ENCODE measurements at places on chromosomes 11 and 22. TPM values are rescaled to one million over a fixed set of nuclear protein-coding genes. Genes with fewer than 3 reads are reported as not detected.

PISD gene
- total RNA-seq = 35.3 TPM

TIGD3 gene
- under 0.01 TPM for total RNA-seq

CNTF gene
- 2.9 TPM for total RNA-seq

CASTOR1 gene
- 2.3 TPM for total RNA-seq

ADM2 gene
- 0.39 TPM for total RNA-seq

STK33 gene
- 0.20 TPM for total RNA-seq

FBLN1 gene
- total RNA-seq = 199 TPM

COA4 gene
- total RNA-seq = 77.4 TPM

MRPL23 gene
- 132 TPM for total RNA-seq

P2RY6 gene
- total RNA-seq = not detected

CLTCL1 gene
- total RNA-seq = 9.6 TPM

DAGLA gene
- total RNA-seq = 3.1 TPM

IL17REL gene
- not detected for total RNA-seq

MS4A8 gene
- not detected for total RNA-seq

CSRP3 gene
- total RNA-seq = not detected

DBX1 gene
- total RNA-seq = not detected

VSIG2 gene
- total RNA-seq = not detected

PHETA2 gene
- 10.7 TPM for total RNA-seq

RIC3 gene
- total RNA-seq = not detected

ADAMTS8 gene
- total RNA-seq = 5.3 TPM

SMTNL1 gene
- total RNA-seq = not detected

All from subcutaneous preadipocyte (primary cell).